Chondrocyte (in vitro differentiated cells): ENCODE measurements at places on chromosomes 7 and 10. TPM values are rescaled to one million over a fixed set of nuclear protein-coding genes. Genes with fewer than 3 reads are reported as not detected.

The CASP2 gene
- 28.7 to 31.5 TPM (median 30.3 TPM) in 3 replicates for total RNA-seq

The C10orf67 gene
- total RNA-seq: not detected in 3 replicates

The SLC35G1 gene
- total RNA-seq: 4.6 to 10.8 TPM (median 5.3 TPM) in 3 replicates

The OR9A2 gene
- total RNA-seq: not detected in 3 replicates
